ENCODE measurements at places on chromosomes 12 and 14.

DNA sequence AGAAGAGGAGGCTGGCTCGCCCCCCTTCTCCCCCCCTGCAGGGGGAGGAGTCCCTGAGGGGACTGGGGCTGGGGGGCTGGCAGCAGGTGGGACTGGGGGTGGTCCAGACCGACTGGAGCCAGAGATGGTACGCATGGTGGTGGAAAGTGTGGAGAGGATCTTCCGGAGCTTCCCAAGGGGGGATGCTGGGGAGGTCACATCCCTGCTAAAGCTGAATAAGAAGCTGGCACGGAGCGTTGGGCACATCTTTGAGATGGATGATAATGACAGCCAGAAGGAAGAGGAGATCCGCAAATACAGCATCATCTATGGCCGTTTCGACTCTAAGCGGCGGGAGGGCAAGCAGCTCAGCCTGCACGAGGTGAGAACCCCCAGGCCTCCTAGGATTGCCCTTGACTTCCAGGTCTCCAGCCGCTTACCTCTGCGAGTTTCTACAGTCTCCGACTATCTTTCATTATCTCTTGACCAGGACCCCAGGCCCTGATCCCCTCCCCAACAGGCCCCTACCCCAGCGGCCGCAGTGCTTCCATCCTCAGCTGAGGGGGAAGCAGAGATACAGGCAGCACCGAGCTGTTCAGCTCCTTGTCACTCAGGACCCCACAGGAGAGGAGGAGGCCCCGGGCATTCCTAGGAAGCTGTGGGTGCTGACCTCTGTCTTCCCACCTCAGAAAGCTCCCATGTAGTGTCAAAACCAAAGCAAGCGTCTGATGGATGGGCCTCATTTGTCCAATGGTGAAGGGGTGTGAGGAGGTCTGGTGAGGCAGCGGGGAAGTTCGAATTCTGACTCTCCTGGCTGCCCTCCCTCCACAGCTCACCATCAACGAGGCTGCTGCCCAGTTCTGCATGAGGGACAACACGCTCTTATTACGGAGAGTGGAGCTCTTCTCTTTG, 3.0 kb downstream of the NAB2 start:
- no peak for DNase-seq

GRCh38 chr12:128976120-128976738, 123.0 kb downstream of the GLT1D1 start:
- DNase-seq = no peak

- no peak for DNase-seq
Observed at GRCh38 chr12:52232674-52233461, at the start of gene KRT7. Gene KRT7 (plus strand): TSS chr12:52233243. CDS start chr12:52233297, 54 bp downstream.

- DNase-seq = no peak
Observed at GRCh38 chr14:75435473-75435872, 7.7 kb downstream of the JDP2 start.

GRCh38 chr12:54991161-54991990, 6.8 kb upstream of the TESPA1 start:
- DNase-seq = no peak

GRCh38 chr12:22100958-22101748, 55.1 kb downstream of the CMAS start:
- DNase-seq = no peak

All from epithelial cell of proximal tubule (primary cell).